Stimulated activated CD8-positive, alpha-beta memory T cell treated with anti-CD3 and anti-CD28 coated beads, Interleukin-2, amount 100 ng/mL, for 48 hours (primary cell): ENCODE measurements at places on chromosomes 11 and 22.

DNA sequence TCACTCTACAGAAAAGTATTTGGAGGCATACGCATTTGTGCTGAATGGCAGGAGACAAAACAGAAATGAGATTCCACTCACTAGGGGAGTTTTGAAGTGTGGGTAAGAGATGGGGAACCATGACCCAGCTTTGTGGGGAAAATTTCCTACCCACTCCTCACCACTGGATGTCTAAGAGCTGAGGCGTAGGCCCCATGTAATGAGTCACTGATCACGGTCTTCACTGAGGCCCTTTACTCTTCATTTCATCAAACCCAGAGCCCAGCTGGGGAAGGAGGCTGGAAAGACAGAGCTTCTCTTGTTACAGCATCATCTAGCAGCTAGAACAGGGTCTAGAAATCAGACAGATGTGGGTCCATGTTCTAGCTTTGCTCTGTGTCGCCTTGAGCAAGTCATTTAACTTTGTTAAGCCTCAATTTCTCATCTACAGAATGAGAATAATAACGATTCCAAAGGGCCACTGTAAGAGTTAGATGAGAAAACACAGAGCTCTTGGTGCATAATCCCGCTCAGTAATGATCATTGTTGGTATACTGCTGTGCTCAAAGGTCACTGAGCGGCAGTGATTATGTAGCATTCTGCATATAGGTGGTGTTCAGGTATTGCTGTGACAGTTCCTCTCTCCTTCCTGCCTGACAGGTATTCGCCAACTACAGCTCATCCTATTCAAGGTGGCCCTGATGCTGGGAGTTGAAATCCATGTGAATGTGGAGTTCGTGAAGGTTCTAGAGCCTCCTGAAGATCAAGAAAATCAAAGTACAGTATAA is 97.2 kb downstream of the MICAL2 start:
- DNase-seq: peak; percentile 40

GRCh38 chr22:48799227-48799970 is 1028.3 kb downstream of the BRD1 start:
- no peak for DNase-seq

GRCh38 chr22:38073150-38074130 is 10.5 kb downstream of the SLC16A8 start:
- DNase-seq: no peak

DNA sequence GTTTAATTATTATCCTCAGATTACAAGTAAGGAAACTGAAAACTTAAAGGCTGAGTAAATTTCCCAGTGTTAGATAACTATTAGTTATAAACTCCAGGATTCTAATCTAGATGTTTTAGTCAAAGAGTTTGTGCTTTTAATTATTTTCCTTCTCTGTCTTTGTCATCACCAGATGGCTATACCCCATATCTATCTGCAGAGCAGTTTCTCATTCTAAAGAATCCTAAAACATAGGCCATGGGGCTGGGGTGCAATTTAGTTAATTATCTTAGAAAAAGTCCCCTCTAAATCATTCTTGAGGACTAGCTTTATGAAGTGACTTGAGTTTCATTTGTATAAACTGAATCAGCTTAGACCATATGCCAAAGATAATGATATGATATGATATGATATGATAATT is 556.3 kb upstream of the ANO5 start:
- no peak for DNase-seq

DNA sequence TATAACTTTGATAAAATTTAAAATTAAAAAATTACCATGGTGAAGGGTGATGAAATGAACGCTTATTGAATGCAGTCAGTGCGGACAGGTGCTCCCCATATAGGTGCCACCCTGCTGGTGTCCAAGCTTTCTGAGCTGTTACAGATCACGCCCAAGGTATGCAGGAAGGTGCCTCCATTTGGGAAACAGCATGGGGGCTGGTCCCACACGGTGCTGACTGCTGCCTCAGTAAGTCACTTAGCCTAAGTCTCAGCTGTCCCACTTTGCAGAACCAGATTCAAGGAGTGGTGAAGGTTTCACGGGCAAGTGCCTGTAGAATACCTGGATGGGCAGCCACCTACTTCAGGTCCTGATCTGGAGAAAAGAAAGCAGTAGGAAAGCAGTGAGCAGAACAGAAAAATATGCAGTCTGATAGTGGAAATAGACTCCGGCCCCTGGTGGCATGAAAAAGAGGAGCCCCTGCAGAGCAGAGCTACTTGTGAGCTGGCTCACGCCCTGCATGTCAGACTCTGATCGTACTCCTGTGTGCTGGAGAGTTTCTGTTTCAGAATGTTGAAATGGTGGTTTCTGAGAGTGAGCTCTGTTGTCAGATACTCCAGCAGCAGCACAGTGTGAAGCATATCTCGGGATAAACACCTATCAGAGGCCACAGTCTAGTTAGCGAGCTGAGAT is 33.2 kb downstream of the ADORA2A start:
- DNase-seq: no peak

- no peak for DNase-seq
Observed at GRCh38 chr11:60168306-60168705, 14.6 kb downstream of the MS4A6A start.

- peak; percentile 72 for DNase-seq
Observed at GRCh38 chr11:62593434-62594044, 2.2 kb upstream of the TUT1 start.

DNA sequence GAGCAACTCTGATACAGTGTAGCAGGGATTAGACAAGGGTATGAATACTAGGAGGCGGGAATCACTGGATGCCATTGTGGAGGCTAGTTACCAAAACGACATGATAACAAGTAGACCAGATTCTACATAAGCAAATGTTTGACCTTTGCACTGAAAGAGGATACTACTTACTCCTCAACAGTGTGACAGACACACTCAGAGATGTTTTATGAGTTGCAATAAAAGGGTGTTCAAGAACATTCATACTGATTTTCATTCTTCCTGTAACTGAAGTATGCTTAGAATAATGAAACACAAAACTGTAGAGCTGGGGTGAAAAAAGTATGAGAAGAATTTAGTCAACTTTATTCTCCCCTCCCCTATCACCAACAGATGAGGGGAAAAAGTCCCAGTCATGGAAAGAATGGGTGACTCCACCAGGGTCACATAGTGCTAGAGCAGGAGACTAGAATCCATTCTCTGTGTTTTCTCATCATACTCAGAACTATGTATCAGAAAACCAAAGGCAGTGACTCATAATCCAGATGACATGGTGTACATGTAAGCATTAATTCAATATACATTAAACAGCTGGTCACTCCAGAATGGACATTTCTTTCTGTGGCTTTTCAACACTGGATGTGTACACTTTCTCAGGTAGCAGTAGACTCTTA is 32.8 kb downstream of the ARHGAP20 start:
- no peak for DNase-seq

DNA sequence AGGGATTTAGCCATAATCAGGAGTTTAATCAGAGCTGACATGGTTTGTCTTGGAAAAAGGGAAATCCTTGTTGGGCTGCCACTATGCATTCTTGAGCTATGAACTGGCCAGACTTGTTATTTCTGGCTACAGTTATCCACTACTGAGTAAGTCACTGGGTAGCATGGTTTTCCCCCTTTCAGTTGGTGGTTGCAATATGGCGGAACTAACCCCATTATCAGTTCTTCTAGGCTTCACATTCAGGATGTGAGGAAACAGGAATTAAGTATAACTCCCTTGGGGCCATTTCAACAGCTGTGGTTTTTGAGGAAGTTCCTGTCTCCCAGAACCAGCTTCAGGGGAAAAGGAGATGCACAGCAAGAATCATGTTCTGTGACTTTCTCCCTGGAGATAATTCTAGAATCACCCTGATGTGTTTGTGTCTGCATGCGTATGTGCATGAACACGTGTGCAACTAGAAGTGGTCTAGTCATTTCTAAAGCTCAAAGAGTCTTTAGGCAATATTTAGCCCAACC is 103.0 kb upstream of the CD44 start:
- no peak for DNase-seq

DNA sequence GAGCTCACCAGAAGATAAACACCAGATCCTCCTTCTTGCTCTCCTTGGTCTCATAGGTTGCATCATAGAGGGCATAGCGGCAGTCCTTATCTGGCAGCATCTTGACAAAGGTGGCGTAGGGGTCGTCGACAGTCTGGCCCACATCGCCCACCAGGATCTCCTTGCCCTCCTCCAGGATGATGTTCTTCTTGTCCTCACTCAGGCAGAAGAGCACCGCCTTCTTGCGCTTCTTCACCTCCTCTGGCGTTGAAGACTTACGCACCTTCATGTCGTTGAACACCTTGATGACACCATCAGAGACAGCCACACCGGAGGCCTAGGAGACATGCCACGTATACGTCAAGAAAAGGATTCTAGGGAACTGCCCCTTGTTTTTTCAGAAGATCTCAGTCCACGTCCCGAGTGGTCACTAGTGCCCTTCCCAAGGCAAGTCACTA is 2.0 kb downstream of the CFL1 start:
- no peak for DNase-seq

DNA sequence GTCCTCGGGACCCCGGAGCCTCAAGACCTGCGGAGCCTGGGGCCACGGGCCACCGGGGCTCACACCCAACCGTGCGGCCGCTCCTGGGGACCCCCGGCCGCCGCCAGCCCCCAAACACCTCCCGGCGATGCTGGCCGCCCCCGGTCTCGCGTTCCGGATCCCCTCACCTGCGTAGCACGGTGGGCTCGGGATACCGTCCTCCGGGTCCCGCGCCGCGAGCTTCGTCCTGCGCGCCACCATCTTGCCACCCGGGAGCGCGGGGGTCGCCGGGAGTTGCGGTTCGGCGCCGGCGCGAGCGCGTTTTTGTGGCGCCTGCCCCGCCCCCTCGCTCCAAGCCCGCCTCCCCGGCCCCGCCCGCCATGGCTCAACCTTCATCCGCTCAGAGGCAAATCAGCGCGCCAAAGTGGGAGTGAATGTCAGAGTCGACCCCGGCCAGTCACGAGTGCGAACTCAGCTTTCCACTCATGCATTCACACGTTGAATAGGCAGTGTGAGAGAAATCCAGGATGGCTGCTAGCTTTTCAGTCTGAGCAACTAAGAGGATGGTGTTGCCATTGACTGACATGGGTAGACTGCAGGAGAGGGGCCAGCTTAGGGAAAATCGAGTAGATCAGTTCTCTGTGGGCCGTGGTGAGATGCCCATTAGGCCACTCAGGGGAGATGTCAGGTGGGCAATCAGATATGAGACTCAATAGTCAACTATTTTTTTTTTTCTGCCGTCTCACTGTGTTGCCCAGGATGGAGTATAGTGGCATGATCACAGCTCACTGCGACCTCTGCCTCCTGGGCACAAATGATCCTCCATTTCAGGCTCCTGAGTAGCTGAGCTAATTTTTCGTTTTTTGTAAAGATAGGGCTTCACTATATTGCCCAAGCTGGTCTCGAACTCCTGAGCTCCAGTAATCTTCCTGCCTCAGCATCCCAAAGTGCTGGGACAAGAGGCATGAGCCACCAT is 28.3 kb downstream of the SERHL2 start:
- peak; percentile 81 for DNase-seq

DNA sequence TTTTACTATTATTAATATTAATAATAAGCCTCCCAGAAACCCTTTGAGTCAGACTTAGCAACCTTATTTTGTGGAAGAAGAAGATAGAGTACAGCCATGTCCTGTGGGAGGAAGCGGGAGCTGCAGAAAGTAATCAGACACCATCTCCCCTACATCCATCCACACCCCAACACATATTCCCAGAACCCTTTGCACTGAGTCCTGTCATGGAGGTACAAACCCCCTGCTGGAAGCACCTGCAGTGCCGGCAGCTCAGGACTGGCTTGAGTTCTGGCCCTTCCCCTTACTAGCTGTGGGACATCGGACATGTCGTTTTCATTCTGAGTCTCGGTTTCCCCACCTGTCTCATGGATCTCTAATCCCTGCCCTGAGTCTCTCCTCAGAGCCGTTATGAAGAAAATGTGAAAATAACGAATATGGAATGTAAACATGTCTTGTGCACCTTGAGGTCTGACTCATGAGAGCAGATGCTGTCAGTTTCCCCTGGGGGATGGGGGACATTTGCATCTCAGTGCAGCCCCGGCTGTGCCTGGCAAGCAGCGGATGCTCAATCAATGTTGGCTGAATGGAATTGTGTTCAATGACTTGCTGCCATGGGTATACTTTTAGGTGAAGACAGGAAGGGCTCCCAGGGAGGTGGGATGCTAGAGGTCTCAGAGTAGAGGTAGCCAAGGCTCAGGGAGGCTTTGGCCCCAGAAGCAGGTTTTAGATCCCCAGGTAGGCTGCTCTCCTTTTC is 45.4 kb downstream of the TP53I11 start:
- DNase-seq: no peak

- no peak for DNase-seq
Observed at GRCh38 chr11:57638005-57638781, 11.5 kb downstream of the YPEL4 start.

- DNase-seq: no peak
Observed at GRCh38 chr11:124536520-124536919, 6.9 kb downstream of the OR8B12 start.

GRCh38 chr11:22197139-22198005 is 4.5 kb downstream of the ANO5 start:
- DNase-seq: no peak

GRCh38 chr11:80819271-80819670 is 1378.4 kb upstream of the TENM4 start:
- no peak for DNase-seq

DNA sequence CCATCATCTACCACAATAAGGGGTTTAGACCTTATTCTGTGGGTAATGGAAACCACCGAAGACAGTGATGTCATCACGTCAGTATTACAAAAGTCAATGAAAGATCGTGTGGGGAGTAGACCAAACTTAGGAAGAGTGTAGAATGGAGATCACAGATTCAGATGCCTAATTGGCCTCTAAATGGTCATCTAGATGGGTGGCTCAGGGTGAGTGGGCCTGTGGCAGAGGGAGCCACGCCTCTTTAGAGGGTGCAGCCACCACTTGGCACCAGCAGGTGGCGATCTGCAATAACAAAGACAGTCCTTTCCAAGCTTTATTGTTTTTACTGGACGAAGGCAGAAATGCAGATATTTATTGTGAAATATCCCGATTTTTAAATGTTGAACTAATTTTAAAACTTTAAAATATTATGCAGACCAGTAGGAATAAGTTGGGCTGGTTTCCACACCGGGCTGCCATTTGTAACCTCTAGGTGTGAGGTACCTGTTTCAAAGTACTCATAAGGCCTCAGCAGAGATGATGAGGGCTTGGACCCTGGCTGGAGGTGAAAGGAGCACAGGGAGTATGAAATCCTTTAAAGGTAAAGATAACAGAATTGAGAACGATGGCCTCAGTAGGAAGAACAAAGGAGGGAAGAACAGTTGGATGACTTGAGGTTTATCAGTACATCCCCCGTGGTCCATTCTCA is 222.0 kb downstream of the DBX1 start:
- peak; percentile 18 for DNase-seq
